ENCODE measurements at places on chromosomes 1 and 21.

- peak; percentile 36 for DNase-seq
These were observed 40.1 kb downstream of the SORT1 start for GRCh38 chr1:109357616-109358015.

DNA sequence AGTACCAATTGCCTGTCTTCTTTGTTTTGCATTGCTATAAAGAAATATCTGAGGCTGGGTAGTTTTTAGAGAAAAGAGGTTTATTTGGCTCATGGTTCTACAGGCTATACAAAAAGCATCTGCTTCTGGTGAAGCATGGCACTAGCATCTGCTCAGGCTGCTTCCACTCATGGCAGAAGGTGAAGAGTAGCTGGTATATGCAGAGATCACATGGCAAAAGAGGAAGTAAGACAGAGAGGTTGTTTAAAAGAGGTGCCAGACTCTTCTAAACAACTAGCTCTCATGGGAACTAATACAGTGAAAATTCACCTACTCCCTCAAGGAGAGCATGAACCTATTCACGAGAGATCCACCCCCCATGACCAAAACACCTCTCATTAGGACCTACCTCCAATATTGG, 56.7 kb upstream of the GUCA2B start:
- no peak for DNase-seq

DNA sequence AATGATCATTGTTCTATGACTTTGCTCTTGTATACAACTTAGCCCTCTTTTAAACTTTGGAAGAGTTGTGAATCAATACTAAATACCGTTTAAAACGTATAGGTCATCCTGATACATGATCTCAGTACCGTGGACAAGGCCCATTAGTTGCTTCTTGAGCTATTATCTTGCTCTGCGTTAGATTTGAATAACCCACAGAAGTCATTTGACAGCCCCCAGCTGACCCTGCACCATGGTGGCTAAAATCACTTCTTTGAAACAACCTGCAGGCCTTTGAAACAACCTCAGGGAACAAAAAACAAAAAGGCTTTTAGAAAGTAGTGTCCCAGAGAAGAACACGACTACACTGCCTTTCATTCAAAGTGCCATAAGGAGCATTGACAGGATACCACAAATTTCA, 473.0 kb upstream of the ADGRL2 start:
- no peak for DNase-seq

DNA sequence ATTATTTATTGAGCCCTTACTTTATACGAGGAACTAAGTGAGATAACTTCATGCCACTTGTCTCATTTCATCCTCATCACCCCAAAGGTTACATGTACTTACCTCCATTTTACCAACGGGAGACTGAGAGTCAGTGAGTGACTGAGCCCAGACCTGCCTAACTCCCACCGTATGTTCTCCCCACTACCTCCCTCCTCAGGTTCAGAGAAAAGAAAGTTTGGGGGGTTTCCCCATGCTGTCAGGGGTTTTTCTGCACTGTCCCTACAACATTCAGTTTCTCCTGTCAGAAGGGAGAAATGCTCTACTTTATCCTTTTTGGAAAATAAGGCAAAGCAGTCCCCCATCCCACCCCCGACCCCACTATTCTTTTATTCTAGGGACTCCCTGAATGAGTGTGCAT, 32.9 kb downstream of the FAM78B start:
- DNase-seq, result no peak

GRCh38 chr1:157292302-157292701, 154.1 kb upstream of the ETV3 start:
- DNase-seq, result no peak

DNA sequence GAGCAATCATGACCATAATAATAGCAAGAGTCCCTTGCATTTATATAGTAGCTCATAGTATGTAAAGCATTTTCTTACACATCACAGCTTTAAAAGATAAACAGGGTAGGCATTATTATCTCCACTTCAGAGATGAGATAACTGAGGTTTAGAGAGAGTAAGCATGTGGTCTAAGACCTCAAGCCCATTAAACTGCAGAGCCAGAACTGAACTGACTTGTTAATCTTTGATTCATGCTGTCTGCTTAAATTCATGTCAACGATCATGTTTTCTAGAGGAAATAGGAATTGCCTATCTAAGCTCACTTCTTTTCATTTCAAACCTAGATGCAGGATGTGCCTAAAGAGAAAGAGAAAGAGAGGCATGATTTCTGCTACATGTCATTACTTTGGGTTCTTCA, 524.8 kb downstream of the PTPRC start:
- DNase-seq, result no peak

GRCh38 chr1:91706140-91706957, 179.6 kb downstream of the TGFBR3 start:
- DNase-seq, result no peak

DNA sequence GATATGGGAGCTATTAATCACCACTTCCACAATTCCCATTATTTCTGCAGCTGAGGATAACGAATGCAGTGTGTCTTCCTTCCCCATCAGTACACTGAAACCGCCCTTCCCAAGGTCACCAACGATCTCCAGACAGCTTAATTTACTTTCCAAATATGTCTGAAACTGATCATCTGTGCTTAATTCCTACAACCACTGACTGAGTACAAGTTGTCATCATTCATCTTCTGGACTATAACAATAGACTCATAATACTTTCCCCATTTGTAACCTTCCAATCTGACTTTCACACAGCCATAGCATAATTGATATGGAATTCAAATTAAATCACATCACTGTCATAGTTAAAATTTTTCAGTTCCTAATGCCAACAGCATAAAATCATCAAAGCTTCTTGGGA, 17.4 kb downstream of the DNM3 start:
- DNase-seq, result no peak

- no peak for DNase-seq
These were observed at the start of gene GSTM1 for GRCh38 chr1:109687641-109688499. TSS of gene GSTM1 (plus strand) at chr1:109687817. CDS start at chr1:109687874, 57 bp downstream.

- no peak for DNase-seq
These were observed at the start of gene FCRLA for GRCh38 chr1:161706482-161707347. TSS of gene FCRLA (plus strand) at chr1:161707229. CDS start at chr1:161707265, 36 bp downstream.

- DNase-seq, result no peak
These were observed 574.0 kb downstream of the KCNT2 start for GRCh38 chr1:196034080-196034706.

DNA sequence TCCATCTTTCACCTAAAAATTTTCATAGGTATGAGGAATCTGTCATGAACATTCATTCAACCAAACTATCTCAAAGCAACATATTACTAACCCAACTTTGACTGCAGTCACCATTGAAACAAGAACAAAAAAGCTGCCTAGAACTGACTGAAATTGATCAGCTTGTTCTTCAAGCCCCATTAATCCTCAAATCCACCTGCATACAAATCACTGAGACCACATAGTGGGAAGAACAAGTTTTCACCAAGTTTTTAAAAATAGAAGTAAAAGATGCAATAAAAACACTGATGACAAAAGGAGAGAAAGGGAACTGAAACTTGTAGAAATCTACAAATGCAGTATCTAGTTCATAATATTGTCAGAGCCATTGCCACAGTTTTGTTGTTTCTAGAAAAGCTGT, 6.1 kb downstream of the SORT1 start:
- no peak for DNase-seq

DNA sequence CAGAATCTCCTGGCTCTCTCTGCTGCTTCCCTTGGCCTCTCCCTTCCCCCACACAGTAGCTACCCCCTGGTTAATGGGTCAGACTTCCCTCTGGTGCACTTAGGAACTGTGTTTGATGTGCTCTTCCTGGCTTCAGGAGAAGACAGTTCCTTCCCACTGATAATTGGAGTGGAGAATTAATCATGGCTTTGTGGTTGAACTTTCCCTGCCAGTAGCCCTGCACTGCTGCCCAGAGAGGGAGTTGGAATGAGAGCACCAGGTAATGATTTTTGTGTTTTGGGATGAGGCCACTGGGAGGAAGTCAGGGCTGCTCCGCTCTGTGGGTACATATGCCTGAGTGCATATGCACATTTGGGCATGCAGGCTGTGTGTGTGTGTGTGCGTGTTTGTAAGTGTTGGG, 39.7 kb upstream of the PADI2 start:
- DNase-seq, result no peak

- peak; percentile 26 for DNase-seq
These were observed 156.0 kb upstream of the RAB4A start for GRCh38 chr1:229114850-229115365.

DNA sequence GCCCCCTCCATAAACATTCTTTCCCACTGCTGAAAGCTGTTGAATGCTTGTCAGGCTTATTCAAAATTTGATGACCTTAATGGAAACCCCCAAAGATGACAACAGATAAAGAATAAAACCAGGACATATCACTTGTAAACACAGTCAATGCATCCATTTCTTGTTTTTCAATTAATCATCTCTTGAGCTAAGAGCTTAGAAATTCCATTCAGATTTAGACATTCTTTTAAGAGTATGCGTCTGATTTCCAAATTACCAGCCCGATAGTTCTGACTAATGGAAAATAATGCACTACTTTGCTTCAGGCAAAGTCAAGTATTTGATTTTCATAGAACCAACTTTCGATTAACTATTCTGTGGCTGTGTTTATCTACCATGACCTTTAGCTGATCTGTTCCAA, 100.6 kb upstream of the RUNX1 start:
- DNase-seq, result no peak

DNA sequence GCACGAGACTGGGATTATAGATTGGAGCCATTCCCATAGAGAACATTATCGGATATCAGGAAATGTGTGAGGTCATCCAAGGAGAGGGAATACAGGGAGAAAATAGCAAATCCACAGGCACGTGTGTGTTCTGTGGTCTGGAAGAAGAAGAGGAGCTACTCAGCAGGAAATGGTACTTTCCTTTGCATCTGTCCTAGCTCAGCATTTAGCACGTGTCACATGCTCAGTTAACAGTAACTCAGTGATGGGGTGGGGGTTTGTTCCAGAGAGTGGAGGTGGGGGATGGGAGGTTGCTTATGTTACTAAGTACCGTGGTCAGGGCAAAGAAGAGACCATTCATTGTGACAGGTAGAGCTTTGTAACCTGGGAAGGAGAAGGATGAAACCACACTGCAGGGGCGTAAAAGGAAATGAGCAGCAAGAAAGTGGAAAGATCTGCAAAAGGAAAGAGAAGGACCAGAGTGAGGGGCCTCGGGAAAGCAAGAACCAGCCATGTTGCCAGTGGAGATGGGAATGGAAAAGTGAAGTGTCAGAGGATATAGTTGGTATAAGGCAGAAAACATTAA, 100.4 kb downstream of the ATP5PO start:
- DNase-seq, result no peak

DNA sequence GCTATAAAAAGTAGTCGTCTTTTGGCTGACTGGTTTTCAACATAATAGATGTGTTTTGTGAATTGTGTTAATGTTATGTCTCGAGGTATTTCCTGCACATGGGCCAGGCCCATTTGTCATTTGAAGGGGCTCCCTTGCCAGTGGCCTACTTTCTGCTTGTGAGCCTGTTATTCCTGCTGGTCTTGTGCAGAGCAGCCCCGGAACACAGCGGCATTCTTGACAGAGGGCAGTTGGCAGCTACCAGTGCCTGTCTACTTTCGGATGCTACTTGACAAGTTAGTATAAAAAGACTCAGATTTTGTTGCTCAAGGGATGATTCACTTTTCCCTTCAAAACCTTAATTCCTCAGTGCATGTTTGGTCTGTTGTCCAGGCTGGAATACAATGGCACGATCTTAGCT, 28.5 kb downstream of the PGM1 start:
- DNase-seq, result peak; percentile 42

DNA sequence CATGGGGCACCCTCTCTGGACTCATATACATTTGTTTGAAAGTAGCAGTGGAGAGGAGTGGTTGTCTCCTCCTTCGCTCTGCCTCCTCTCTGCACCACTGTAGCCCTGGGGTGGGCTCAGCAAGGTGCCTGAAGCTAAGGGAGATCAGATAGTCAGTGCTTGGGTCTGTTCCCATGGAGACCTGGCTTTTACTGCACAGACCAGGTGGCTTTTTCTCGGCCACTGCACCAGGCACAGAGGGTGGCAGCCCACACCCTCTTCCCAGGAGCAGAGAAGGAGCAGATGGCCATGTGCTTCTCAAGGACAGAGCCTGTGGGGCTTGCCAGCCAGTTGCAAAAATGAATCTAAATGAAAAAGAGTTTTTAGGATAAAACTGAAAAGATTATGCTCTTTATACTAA, 123.4 kb upstream of the KCNK1 start:
- DNase-seq, result no peak

GRCh38 chr1:24362982-24363614, 43.9 kb downstream of the GRHL3 start:
- DNase-seq, result peak; percentile 63

DNA sequence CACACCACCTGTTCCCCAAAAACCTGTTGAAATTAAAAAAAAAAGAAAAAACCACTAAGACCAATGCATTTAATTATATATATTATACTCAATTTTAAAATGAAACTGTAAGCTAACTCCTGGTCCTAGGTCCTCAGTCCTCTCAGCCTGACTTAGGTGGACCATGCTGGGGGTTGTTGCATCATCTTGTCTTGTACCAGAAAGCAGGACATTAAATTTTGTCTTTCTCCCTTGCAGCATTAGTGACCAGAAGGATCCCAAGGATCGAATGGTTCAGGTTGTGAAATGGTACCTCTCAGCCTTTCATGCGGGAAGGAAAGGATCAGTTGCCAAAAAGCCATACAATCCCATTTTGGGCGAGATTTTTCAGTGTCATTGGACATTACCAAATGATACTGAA, 97.6 kb downstream of the NRDC start:
- DNase-seq, result no peak

GRCh38 chr1:184291701-184292100, 95.1 kb upstream of the C1orf21 start:
- DNase-seq, result no peak

GRCh38 chr1:90193116-90193515, 198.2 kb downstream of the ZNF326 start:
- no peak for DNase-seq

DNA sequence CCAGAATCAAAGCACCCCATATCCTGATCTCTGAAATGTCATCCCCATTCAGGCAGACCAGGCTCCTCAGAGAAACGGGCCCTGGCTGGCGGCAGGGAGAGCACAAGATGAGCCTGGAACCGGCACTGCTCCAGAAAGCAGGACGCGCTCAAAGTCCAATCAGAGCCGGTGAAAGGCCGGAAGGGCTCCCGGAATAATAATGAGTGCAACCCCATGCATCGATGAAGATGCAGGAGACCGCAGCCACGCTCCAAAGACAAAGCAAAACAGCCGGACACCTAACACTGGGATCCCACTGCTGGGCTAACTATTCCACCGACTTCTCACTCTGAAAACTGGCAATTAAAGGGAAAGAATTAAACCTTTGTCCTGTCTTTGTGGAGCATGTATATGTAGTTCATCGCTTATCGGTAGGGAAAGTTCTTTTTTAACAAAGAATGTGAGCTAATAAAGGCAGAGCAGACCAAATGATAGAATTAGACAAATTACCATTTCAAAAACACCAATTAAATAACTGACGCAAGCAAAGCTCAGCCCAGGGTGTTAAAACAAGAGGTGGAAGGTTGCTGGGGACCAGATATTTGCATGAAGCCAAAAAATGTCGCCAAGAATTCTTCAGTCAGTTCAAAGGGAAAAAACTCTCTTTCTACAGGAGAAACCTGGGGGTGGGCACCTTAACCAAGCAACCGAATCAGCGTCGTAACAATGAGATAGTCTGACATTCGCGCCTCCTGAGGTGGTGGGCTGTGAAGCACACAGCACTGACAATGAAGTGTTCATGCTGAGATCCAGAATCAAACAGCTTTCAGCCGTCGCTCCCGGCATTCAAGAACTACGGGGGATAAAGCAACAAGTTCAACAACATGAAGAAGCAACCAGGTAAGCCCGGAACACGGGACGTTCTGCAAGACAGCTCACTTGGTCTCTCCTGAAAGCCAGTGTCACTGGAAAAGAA, 95.2 kb downstream of the NPHP4 start:
- no peak for DNase-seq
